ENCODE measurements at places on chromosomes 13 and 19. TPM values are rescaled to one million over a fixed set of nuclear protein-coding genes. Genes with fewer than 3 reads are reported as not detected.
A peak's percentile ranks its signal among the peaks of the same experiment; 100 is the strongest.

Gene MEDAG
- 1.7 TPM for total RNA-seq

DNA sequence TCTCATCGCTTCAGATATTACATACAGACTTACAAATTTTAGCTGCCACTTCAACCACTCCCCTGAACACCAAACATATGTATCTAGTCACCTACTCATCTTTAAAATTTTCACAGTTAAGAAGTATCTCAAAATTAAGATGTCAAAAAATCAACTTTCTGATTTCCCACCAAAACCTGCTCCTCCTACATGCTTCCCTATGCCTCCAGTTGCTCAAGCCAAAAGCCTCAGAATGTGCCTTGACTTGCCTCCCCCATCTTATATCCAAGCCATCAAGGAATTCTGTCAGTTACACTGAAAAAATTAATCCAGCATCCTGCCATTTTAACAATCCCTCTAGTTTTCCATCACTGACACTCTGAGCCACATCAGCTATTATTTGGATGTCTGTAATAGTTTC, 85.0 kb downstream of the SPRY2 start:
- no peak for DNase-seq

DNA sequence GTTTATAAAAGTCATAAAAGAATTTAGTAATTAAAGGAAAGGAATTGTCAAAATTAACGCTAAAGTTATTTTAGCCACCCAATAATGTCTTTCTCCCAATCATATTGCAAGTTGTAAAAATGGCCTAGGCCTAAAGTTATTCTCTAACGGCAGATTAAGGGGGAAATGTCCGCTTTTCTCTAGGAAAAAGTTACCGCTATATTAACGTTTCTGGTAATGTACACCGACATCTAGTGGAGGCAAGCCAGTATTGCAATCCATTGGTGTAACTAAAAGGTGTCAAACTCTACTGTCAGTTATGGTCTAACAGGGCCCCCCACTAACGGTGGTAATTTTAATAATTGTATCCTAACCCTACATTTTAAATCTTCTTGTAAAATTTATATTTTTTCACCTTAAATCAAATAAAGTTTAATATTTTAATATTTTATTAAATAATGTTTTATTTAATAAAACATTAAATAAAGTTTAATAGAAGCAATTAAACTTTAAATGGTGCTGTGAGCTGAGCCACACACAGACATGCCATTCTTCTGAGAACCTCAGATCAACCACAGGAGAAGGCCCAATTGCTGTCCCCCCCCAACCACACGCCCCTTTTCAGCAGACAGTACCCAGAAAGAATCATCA, 35.9 kb upstream of the ZSCAN5A start:
- DNase-seq: peak; percentile 50

DNA sequence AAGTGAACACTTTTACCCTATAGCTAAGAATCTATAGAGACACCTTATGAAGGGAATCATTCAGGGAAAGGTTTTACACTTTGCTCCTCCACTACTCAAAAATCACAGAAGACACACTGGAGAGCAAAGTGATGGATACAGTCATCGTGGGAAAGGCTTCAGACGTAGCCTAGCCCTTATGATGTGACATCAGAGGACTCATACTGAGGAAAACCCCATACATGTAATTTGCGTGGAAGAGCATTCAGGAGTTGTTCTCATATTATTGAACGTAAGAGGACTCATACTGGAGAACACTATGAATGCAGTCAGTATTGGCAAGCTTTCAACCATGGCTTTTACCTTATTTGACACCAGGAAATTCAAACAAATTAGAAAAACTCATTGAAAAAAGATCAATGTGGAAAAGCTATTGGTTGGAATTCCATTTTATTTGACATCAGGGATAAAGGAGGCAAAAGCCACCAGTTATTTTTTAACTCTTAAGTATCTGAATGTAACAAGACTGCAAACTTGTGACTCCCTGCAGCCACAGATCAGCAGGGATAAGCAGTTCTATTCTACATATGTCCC, 16.1 kb upstream of the ZNF274 start:
- no peak for DNase-seq

DNA sequence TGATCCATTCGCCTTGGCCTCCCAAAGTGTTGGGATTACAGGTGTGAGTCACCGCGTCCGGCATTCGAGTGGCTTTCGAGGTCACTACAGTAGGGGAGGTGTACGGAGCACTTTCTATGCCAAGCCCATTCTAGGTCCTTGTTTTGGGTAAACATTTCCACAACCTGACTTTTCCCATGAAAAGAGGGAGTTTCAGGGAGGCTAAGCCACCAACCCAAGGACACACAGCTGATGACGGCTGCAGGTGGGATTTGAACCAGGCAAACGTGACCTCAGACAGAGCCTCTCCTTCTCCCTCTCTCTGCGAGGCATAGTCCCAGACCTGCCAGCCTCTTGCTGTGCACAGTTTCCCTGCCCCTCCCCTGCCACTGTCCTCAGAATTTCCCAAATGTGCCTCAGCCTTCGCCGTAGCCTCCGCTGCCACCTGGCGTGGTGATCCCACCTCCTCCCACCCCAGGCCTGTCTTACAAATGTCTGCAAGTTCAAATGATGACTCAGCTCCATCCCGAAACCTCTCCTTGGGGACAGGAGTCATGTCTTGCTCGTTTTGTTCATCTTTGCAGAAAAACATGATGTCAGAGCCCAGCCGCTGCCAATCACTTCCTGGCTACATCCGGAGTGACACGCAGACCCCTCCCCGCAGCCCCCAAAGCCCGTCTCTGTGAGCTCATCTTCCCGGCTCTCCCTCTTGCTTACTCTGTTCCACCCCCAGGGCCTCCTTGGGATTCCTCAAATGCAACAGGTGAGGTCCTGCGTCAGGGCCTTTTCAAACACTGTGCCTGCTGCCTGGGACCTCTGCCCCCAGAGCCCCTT, 6.6 kb upstream of the GADD45B start:
- no peak for DNase-seq

Gene EID2
- total RNA-seq: 15.0 TPM

- DNase-seq: peak; percentile 42
These were observed 43.1 kb downstream of the TMEM255B start for GRCh38 chr13:113802090-113802531.

Gene FBXW9
- 8.9 TPM for total RNA-seq

DNA sequence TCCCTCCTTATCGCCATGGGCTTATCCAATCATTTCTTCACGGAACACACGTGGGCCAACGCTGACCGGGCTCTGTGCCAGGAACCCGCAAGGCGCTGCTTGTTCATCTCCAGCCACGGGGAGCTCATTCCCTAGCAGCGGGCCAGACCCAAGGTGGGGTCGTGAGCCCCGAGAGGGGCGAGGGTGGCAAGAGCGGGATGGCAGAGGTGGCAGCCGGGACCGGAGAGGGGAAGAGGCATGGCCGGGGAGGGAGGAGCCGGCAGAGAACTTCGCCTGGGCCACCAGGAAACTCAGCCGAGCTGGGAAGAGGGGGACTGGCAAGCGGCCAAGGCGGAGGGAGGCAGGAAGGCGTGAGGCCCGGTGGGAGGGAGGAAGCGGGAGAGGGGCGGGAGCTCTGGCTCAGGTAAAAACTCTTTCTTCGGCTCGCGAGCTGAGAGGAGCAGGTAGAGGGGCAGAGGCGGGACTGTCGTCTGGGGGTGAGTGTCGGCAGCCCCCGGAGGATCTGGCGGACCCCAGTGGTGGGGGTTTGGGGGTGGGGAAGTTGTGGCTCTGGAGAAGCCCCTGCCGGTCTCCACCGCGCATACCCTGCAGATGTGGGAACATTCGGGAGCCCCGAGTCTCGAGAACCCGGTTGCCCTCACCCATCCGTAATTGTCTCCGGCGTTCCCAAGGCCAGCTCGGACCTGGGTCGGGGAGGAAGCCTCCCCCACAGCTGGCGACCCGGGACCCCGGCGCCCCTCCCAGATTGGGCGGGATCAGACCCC, at the start of gene B3GNT3:
Gene B3GNT3 (plus strand): TSS at position 408 of the 764 bp plus-strand sequence. CDS start 12,670 bp downstream, outside the sequence.
- peak; percentile 90 for DNase-seq

DNA sequence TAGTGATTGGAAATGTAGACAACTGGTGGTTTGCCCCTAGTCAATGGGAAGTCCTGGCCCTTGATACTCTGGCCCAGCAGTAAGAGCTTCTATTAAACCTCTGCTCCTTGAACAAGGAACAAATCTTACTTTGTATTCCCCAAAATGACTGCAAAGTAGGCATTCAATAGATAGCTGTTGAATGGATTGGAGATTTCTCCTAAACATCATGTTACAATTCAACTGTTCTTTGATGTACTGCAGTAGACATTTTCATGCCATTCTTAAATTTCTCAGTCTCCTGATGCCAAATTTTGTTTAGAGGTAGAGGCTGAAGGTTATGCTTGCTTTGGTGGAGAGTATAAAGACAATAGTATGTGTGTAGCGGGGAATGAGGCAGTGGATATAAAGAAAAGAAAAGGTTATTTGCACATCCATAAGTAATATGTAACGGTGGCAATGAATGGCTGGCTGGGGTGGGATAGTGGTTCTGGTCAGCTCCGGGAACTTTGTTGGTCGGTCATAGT, 12.8 kb downstream of the MIR17HG start:
- no peak for DNase-seq

Gene LILRB2
- total RNA-seq: 3.3 TPM

Gene SLITRK6
- total RNA-seq: 3.8 TPM
